Activated CD8-positive, alpha-beta memory T cell treated with anti-CD3 and anti-CD28 coated beads, Interleukin-2, amount 50 U/mL, for 48 hours (primary cell): ENCODE measurements at places on chromosomes 2 and 18.
A peak's percentile ranks its signal among the peaks of the same experiment; 100 is the strongest.

GRCh38 chr2:95041060-95041823 is 15.7 kb downstream of the MAL start:
- DNase-seq: no peak

- DNase-seq: no peak
Observed at GRCh38 chr18:29449424-29449823, 1272.5 kb upstream of the CDH2 start.

GRCh38 chr2:146879882-146880281 is 964.9 kb upstream of the ACVR2A start:
- no peak for DNase-seq

GRCh38 chr18:56393870-56394269 is 244.5 kb downstream of the TXNL1 start:
- no peak for DNase-seq

GRCh38 chr18:48340560-48340959 is 68.6 kb downstream of the ZBTB7C start:
- no peak for DNase-seq

DNA sequence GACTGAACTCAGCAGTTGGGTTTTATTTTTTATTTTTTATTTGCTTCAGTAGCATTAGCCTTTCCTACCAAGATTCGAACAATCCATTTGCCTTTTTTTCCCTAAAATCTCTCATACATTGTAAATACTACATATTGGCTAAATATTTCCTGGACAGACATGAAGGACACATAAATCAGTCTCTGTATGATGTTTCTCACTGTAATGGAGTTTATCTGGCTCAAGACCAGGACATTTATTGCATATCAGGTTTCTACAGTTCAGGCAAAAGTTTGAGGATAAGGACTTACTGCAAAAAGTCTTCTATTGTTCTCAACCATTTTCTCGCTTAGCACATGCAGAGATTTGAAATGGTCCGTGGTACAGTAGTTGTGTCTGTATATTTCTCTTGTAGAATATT is 3.3 kb downstream of the CLUL1 start:
- DNase-seq: no peak

- DNase-seq: peak; percentile 76
Observed at GRCh38 chr18:5890331-5891183, 4.8 kb downstream of the TMEM200C start.

- DNase-seq: no peak
Observed at GRCh38 chr18:32851936-32852335, 79.1 kb upstream of the KLHL14 start.

DNA sequence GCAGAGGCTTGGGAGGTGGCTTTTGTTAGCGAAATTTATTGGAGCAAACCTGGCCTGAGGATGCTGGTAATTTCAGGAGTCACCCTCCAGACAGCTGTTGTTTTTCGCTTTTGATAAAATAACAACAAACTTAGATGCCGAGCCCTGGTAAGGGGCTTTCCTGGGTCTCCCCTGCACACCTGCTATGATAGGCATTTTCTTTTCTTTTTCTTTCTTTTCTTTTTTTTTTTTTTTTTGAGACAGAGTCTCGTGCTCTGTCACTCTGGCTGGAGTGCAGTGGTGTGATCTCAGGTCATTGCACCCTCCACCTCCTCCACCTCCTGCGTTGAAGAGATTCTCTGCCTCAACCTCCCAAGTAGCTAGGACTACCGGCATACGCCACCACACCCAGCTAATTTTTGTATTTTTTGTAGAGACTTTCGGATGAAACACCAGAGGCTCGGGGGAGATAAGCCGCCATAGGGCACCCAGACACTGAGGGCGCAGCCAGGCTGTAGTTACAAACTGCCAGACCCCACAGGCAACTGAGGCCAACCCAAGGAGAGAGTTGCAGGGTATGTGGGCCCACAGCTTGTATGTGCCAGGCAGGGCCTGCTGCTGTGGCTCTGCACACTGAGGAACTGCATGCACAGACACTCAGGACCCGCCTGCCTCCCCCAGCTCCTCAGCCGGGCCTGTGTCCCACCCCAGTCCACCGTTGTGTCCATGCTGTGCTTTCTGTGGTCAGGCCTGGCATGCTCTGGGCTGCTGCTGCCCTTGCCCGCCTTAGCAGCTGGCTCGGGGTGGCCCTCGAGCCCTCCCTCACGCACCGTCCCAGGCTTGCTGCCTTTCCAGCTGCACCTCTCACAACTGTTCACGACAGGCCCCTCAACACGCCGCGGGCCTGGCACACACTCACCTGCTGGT is 3.9 kb downstream of the GYPC start:
- no peak for DNase-seq

- DNase-seq: no peak
Observed at GRCh38 chr2:168114619-168115018, 132.8 kb downstream of the STK39 start.

- no peak for DNase-seq
Observed at GRCh38 chr2:129719335-129719734, 260.1 kb upstream of the RAB6C start.

DNA sequence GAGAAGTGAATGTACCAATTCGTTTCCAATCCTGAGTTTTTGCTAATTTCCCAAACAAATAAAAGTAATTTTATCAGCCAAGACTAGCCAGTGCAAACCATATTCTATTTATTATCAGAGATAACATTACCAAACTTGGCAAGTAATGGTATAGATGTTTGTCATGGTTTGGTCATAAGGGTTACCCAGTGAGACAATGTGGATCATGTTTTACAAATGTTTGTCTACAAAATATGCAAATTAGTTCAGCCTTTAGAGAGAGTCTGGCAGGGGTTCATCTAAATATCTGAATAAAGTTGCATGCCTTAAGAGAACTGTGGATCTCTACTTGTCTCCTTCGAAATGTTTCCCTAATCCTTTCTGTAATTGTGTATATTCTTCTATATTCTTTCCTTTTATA is 152.2 kb downstream of the KCNH7 start:
- DNase-seq: no peak

GRCh38 chr18:6917072-6917471 is 187.6 kb downstream of the ARHGAP28 start:
- no peak for DNase-seq

GRCh38 chr2:186484062-186484735 is 1.9 kb upstream of the ZC3H15 start:
- DNase-seq: no peak

GRCh38 chr2:939936-940601 is 10.6 kb upstream of the SNTG2 start:
- no peak for DNase-seq

GRCh38 chr2:157443795-157444640 is at the start of gene CYTIP:
Gene CYTIP, minus strand, starts transcription at chr2:157444089. Its CDS starts 69 bp downstream, at chr2:157444020.
- DNase-seq: peak; percentile 83

DNA sequence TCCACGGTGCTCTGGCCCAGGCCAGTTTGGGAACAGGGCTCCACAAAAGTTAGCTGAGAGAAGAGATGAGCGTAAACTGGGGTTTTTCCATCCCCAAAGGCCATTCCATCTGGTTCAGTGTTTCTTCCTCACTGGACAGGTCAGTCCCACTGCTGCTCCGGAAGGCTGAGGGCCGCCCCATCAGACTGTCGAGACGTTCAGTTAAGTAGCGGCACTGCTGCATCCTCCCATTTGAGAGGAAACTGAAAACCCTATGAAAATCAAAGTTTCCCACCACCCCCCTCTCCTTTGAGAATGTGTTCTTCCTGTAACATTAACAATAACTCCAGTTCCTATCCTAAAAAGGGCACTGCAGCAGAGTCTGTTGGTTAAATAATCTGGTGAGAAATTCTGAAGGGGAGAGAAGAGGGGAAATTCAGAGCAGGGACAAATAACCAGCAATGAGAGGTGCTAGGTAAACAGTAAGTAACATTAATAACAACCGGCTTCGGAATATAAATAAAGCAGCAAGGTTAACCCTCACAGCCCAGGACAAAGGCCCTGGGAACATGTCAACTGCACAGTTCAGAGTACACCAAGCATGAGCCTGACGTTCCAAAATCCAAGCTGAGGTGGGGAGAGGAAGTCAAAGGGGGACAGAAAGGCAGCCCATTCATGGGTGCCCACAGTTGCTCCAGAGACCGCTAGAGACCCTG is 55.4 kb downstream of the UXS1 start:
- DNase-seq: no peak

DNA sequence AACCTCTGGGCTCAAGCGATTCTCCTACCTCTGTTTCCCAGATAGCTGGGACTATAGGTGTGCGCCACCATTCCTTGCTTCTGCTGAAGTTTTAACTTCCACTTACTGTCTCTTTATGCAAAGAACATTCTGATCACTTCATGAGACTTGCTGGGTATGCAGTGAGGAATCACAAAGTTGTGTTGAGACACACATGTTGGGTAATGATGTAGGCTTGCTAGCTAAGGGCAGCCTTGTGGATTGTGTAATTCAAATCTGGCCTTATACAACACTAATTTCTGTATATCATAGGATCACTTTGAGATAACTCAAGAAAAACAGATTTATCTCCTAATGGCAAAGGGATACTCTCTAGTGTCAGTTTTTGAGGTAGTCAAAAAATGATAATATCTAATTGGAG is 24.2 kb downstream of the XRCC5 start:
- DNase-seq: no peak

DNA sequence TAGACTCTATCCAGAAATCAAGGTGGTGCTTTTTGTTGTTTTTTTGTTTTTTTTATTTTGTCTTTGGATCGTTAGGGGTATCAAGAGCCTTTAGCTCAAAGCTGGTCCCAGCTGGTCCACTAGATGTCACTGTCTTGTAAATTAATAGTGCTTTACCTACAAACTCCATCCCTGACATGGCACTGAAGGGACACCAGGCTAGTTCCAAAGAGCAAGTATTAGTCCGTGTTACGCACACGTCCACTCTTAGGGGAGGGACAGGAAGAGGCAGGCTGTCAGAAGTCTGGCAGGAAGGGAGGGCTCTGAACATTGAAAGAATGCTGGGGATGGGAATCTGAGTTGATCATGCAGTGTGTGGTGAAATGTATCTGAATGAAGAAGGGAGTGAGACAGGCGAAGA is 85.9 kb upstream of the CCBE1 start:
- no peak for DNase-seq

GRCh38 chr2:202040079-202040844 is 6.6 kb downstream of the FZD7 start:
- no peak for DNase-seq

GRCh38 chr2:223526106-223526505 is 76.1 kb downstream of the SCG2 start:
- no peak for DNase-seq

GRCh38 chr18:21218862-21219261 is 23.2 kb upstream of the GREB1L start:
- no peak for DNase-seq

DNA sequence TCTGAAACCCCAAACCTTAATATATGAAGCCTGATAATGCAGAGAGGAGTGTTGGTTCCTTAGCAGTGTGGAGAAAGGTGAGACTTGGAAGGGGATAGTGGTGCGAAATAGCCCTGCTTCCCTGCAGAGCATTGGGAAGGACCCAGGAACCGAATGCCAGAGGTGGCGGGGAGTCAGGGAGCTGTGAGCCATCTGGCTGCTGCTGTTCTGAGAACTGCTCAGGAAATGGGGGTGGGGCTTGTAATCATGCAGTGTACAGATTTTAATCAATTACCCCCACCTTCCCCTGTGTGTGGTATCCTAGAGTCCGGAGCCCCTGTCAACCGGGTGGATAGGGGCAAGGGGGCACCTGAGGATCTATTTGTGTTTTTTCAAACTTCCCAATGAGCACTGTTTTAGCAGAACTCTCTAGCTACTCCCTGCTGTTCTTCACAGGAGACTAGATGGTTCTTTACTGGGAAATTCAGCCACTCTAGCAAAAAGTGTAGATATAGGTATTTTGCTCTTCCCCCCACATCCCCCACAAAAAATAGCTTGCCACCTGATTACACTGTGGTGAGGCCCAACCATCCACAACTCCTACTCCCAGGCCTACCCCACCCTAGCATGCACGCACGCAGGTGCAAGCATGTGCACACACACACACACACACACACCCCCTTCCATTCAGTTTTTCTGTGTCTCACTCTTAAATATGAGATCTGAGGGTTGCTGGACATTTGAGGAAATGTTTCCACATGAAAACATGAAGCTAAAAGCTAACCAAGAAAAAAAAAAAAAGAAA is 30.1 kb upstream of the MBOAT2 start:
- DNase-seq: no peak

DNA sequence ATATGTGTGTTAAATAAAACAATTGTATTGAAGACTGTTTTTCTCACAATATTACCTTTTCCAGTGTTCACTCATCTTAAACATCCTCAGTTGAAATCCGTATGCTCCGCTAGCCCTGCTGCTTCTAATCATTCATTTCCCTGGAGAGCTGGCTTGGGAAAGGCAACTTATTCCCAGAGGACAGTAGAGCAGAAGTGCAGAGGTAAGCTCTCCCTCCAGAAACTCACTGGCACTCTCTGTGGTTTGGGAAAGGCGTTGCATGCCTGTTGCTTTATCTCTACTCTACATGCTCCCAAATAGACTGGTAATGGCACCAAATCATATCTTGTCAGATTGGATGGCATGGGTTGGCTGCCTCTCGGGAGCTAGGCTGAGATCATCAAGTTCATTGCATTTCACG is 117.1 kb upstream of the BOD1L2 start:
- no peak for DNase-seq

GRCh38 chr2:170862286-170862902 is 45.7 kb downstream of the GAD1 start:
- no peak for DNase-seq

DNA sequence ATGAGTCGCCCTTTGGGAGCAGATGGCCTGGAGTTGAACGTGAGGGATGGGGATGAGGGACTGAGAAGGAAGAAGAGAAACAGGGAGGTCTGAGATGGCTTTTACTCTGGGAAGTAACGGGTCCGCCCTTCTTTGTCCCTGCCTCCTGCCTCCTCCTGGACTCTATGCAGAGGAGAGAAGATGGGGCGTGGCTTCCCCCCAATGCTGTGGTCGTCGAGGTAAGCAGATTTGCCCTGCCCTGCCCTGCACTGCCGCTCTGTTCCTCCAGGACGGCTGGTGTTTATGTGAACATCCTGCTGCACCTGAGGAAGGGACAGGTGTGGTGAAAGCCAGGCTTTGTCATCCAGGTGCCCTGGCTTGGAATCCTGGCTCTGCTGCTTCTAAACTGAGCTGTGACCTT is 13.5 kb upstream of the NTSR2 start:
- DNase-seq: no peak

DNA sequence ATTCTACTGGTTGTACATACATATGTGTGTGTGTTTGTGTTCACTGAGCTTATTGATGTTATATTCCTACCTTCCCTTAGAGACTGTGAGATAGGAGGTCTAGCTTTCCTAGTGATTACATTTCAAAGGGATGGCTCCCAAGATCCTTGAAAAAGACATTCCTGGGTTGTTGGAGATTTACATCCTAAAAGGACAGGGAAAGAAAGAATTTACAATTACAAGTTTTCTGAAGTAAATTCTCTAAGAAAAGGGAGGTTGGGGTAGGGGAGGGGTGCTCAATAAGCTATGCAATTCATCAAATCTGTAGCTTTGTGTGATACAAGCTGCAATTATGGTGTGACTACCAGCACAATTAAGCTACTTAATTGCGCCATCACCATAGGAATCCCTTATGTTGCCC is 284.3 kb downstream of the NUP35 start:
- no peak for DNase-seq

DNA sequence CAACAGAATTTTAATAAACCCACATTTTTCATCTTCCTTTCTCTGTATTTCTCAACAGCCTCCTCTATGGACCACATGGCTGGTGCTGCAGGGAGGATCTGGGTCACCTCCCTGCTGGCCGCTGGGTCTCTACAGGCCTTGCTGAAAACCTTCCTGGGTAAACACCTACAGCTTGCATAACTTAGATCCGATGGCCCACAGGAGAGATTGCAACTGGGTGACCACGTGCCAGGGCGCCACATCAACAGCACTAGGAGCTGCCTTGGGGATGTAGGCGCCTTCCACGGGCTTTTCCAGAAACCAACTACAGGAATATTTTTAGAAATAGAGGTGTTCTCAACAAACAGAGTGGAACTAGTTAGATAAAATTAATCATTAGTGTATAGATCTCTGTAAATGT is 19.4 kb downstream of the TMEM18 start:
- no peak for DNase-seq
